ENCODE measurements at places on chromosomes 1 and 21.

DNA sequence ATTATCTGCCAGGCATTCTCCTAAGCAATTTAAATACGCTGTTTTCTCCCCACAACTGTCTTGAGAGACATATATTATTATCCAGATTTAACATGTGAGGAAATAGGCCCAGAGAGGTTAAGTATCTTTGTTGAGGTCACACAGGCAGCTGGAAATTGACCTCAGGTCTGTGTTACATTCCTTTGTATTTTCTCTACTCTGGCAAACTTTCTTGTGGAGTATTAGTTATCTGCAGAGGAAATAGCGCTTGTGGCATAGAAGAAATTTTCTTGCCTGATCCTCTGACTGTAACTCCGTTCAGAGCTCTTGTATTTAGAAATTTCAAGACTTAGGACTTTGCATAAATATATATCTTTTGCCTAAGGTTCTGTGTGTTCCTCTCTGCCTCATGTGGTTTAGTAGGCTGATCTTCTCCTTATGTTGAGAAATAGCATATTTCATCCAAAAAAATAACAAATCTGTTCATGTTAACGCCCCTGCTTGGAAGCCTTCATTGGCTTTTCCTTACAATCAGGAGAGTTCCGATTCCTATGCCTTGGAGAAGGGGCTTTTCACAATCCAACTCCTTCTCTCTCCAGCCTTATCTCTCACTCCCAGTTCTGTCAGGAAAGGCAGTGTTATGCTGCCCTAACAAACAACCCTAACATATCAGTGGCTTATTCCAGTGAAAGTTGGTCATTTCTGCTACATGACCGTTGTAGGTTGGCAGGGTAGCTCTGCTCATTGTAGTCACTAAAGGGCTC is 2.5 kb upstream of the JUN start:
- peak; percentile 47 for DNase-seq

- no peak for DNase-seq
Measured at GRCh38 chr1:76317299-76317900, 242.9 kb downstream of the ST6GALNAC3 start.

DNA sequence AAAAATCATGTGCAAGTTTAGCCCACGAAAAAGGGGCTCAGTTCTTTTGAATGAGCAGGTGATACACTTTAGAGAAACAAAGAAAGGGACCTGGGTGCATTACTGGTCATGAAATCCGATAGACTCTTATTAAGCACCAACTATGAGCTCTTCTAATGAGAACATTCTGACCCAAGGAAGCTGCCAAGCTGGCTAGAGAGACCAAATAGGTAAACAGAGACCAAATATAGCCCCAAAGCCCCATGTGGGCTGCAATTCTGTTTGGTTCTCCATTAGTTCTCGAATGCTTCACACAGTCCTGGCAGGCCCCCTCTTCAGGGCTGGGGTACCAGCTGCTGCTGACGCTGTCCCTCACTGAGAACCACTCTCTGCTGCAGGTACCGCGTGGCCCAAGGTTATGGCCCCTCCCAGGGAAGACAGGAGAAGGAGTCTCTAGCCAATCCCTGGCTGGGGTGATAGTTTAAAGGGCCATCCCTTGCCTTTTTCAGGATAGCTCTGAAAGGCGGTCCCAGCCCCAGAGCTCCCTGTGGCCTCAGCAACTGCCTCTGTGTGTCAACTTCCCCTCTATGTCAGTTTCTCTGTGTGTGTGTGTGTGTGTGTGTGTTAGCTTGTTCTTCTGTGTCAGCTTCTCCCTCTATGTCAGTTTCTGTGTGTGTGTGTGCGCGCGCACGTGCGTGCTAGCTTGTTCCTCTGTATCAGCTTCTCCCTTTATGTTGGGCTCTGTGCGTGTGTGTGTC is 7.1 kb upstream of the UBXN10 start:
- DNase-seq, result no peak

DNA sequence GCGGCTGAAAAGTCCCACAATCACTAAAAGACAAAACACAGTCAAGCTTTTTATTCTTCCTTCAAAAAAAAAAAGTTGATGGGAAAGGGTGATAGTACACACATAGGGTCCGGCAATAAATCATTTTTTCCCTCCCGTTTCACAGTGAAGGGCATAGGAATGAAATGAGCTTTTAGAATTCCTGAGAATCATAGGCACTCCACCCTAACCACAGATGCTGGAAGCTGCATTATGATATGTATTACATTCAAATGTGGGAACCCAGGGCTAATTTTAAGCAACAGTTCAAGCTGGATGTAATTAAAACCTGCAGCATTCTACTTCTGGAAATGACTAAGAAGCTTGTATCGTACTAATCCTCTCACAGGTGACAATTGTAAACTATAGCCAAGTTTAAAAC is 75.7 kb upstream of the KCNJ15 start:
- peak; percentile 58 for DNase-seq

DNA sequence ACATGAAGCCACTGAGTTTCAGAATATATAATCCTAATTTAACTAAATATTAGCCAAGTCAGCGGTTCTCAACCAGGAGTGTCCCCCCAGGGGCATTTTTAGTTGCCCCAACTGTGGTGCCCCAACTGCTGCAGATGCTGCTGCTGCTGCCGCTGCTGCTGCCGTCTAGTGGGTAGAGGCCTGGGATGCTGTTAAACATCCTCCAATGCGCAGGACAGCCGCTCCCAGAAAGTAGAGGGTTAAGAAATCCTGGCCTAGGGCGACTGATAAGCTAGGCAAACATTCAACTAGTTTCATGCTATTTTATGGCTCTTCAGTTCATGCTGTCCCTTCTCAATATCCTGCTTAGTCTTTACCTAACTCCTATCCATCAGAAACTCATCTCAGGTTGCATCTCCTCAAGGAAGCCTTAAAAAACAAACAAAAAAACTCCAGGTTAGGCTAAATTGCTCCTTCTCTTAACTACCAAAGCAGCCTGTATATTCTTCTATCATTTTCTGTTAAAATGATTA is 9.9 kb upstream of the DCAF6 start:
- no peak for DNase-seq

- no peak for DNase-seq
Measured at GRCh38 chr1:115031595-115031994, 2.0 kb downstream of the TSHB start.

DNA sequence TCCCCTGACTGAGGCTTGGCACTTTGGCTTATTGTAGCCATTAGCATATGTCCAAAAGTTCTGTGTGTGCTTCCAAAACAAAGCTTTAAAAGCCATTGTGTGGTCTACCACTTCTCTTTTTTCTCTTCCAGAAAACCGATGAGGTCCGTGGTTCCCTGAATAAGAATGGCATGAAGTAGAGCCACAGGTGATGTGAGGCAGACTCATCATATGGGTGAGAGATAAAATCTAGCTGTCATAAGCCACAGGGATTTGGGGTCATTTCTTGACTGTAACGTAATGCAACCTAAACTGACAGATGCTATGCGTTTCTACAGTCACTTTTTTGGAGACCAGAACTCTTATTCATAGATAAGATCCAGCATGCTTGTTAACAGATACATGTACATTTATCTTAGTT is 7.0 kb upstream of the GREM2 start:
- no peak for DNase-seq

DNA sequence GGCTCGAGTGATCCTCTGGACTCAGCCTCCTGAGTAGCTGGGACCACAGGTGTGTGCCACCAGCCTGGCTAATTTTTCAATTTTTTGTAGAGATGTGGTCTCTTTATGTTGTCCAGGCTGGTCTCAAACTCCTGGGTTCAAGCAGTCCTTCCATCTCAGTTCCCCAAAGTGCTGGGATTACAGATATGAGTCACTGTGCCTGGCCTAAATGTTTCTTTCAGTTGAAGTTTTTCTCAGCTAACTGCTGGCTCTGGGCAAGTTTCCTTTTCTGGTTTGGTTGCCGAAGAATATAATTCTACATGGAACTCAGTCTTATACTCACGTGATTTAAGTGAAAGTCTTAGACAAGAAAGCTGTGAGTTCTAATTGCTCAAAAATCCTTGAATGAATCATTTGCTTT is 57.0 kb downstream of the SASS6 start:
- DNase-seq, result no peak

- DNase-seq, result no peak
Measured at GRCh38 chr1:24329331-24329730, 10.2 kb downstream of the GRHL3 start.

GRCh38 chr1:211638246-211638645 is 37.2 kb downstream of the NEK2 start:
- DNase-seq, result no peak

- no peak for DNase-seq
Measured at GRCh38 chr1:15736038-15736891, at the start of gene SLC25A34. Gene SLC25A34 (plus strand): TSS chr1:15736258. CDS start chr1:15736486, 228 bp downstream.

GRCh38 chr1:237921306-237921705 is 30.6 kb upstream of the ZP4 start:
- DNase-seq, result no peak

DNA sequence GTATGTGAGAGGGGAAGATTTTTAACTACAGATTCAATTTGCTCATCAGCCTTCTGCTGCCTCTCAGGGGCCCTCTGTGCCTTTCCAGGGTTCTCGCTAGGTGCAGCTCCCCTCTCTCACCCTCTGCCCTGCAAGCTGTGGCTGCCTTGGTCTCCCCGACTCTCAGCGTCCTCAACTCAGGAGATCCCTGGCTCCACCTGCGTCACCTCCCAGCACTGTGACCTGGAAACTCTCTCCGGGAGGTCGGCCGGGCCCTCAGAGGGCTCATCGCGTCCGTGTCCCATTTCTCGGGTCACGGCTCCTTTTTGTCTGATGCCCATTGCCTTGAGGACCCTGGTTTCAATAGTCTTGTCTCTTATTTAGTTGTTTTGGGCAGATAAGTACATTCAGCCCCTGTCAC is 63.5 kb upstream of the ADARB1 start:
- DNase-seq, result no peak

GRCh38 chr1:64701071-64701470 is 43.8 kb upstream of the RAVER2 start:
- no peak for DNase-seq

- no peak for DNase-seq
Measured at GRCh38 chr1:116929961-116930592, 20.4 kb downstream of the PTGFRN start.

GRCh38 chr1:157240495-157241184 is 102.4 kb upstream of the ETV3 start:
- no peak for DNase-seq

DNA sequence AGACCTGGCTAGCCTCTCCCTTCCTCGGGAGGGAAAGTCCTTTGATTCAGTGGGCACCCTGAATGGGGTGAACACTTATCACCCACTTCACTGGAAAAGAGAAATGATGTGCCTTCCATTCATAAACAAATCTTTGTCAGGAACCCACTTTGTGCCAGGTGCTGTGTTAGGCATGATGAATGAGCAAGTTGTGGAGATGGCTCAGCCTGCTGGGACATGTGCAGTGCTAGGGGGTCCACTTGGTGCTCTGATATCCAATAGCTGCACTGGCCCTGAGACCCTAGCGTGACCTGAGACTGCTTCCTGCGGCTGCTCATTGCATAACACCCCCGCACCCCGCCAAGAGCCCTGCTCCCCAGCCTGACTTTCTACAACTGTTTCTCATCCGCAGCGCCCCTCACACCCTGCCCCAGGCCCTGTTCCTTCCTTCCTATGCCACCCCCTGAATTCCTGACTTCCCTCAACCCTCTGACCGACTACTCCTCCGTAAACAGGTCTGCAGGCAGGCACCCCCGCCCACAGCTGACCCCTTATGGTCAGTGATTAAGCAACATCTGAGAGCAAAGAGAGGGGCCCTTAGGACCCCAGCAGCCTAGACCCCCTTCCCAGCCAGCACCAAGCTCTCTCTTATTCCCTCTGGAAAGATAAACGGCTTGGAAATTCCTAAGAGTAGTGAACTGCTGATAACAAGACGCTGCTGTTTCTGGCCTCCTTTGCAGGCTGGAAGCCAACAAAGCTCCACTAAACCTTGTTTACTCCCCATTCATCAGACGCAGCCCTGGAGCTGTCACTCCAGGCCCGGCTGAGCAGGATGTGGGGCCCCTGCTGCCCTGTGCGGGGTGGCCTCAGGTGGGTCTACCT is 12.9 kb downstream of the CSRP1 start:
- DNase-seq, result no peak

- DNase-seq, result no peak
Measured at GRCh38 chr1:98981917-98982513, 22.6 kb downstream of the PLPPR5 start.

- DNase-seq, result no peak
Measured at GRCh38 chr1:32485554-32486255, 20.8 kb downstream of the ZBTB8B start.

DNA sequence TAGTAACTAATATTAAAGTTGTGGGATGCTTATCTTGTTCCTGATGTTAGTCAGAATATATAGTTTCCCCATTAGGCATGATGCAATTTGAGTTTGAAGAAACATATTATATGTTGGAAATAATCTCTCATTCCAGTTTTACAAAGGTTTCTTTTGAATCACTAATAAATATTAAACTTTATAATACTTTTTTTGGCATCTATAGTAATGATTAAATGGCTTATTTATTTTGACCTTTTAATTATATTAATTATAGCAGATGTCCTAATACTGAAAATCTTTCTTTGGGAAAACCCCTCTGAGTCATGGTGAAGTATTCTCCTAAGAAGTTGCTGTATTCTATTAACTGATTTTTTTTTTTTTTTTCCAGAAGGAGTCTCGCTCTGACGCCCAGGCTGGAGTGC is 28.5 kb upstream of the PTGS2 start:
- peak; percentile 4 for DNase-seq

GRCh38 chr1:156402331-156403020 is 33.5 kb downstream of the RHBG start:
- DNase-seq, result no peak

- DNase-seq, result no peak
Measured at GRCh38 chr1:25528881-25529517, 14.4 kb upstream of the LDLRAP1 start.

GRCh38 chr1:26307363-26307781 is 936 bp upstream of the UBXN11 start:
- no peak for DNase-seq

- no peak for DNase-seq
Measured at GRCh38 chr1:2459757-2460156, 16.3 kb upstream of the PLCH2 start.

DNA sequence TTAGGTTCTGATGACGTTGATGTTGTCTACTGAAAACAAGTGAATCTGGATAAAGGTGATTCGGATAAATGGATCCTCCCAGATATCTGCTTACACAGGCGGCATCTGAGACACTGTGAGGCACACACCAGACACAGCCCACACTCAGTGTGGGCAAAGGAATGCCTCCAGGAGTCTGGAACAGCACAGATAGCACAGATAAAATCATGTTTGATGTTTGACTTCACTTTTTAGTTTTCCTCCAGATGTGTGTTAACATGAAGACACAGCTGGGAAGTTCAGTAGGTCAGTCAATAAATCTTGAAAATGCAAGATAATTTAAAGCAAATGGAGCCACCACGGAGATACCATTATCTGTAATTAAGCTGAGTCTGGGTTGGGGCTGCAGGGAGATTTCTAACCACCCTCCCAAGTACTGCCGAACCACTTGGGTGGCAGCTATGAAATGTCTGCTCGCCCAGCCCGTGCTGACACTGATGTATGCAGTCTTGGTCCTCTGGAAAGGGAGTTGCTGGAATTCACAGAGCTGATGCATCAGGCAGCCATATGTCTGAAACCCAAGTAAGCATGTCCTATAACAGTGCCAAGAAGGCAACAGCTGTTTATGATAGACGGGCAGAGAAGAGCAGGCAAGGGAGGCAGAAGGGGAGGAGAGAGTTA is 11.7 kb downstream of the CAPN9 start:
- peak; percentile 49 for DNase-seq

All from GM03348 (cell line).